ENCODE measurements at places on chromosomes 4 and X.

DNA sequence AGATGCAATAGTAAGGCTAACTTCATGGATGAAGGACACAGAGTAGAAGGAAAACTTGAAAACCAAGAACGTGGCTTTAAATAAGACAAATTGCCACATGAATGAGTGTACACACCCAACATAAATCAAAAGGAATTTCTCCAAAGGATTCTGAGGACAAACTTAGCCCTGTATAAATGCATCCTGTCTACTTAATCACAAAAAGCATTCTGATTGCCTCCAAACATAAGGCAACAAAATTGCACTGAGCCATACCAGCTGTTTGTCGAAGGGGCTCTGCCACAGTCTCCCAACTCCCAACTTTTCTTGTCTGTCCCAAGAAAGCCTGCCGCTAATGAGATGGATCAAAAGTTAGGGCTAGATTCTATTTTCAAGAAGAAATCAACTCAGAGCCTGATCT, 194.3 kb downstream of the SOWAHB start:
- peak; percentile 61 for DNase-seq

DNA sequence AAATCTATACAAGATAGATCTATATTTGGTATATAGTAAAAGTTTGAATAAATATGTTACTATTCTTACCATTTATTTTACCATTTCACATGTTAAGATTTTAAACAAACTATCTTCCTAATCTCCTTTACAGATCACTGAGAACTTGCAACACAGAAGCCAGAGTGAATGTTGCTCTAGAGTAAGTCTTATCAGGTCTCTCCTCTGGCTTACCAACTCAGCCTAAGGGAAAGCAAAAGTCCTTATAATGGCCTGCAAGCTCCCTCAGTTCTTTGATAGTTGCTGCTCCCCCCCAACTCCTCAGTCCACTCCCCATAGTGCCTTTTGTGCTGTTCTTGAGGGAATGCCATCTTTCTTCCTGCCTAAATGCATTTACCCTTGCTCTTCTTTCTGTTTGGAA, 25.7 kb upstream of the SLC7A11 start:
- no peak for DNase-seq

DNA sequence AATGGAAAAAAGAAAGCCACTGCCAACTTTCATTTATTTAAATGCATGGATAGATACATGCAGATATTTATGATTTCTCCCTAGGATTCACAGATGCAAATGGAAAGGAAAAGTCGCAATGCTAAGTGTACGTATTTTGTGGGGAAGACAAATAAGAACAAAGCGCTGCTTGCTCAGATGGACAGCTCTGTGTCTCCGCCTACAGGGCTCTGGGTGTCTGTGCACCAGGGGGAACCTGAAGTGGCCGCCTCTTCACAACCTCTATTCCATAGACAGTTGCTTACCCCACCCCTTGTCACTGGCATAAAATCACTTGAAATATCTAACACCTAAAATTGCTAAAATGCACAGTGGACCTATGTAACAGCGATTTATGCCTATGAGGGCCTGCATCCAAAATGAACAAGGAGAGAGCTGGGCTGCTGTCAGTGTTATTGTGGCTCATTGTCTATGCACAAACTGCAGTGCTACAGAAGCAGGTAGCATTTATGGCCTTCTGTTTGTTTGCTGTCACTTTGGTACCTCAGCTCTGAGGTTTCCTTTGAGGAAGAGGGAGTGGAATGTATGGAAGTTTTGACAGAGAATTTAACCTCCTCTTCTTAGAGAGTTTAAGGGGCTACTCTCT, 58.6 kb upstream of the PAGE1 start:
- DNase-seq: peak; percentile 19

- DNase-seq: no peak
Observed at GRCh38 chr4:184588893-184589292, 60.4 kb downstream of the CASP3 start.

- no peak for DNase-seq
Observed at GRCh38 chr4:4880492-4880891, 21.0 kb downstream of the MSX1 start.

DNA sequence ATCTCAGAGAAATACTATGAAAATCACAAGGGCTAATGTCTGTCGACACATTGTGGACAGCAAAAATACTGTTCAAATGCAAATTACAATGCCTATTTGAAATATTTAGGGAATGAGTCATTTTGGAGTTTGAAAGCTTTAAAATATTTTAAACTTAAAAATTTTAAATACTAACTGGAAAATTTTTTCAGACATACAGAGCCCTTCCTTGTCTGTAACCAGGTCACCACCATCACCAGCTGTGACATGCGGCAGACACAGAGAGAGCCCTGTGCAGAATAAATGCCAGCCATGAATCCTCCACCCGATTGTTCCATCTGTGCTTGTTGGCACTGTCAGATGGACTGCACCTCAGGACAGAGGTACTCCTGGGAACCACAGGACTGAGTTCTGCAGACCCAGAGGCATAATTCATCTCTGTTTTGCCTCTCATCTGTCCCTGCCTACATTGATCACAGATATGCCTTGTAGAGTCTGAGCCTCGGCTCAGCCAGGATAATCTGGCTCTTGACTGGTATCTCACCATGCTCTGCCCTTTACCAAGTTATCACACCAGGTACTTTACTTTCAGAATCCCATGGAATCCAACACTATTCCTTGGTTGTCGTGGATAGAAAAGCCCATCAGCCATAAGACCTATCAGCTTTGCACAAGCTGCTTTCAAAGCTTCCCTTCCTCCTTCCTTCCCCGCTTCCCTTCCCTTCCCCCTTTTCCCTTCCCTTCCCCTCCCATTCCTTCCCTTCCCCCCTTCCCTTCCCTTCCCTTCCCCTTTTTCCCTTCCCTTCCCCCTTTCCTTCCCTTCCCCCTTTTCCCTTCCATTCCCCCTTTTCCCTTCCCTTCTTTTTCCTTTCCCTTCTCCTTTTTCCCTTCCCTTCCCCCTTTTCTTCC, 67.2 kb downstream of the TBC1D9 start:
- DNase-seq: peak; percentile 34

- DNase-seq: no peak
Observed at GRCh38 chr4:24862073-24862751, 50.6 kb downstream of the CCDC149 start.

DNA sequence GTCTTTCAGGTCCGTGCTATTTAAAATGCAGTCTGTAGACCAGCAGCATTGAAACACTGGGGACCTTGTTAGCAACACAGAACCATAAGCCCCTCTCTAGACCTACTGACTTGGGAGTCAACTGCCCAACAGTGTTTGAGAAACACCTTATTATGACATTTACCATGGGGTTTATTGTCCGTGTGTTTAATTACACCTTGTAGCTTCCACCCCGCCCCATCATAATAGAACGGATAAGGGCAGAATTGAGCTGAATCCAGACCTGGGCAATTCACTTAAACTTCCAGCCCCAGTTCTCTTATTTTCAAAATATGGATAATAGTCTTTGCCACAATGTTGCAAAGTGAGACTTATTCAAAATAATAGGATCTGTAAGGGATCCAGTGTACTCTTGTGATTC, 30.6 kb upstream of the CLNK start:
- DNase-seq: no peak

- peak; percentile 12 for DNase-seq
Observed at GRCh38 chr4:85078016-85078415, 111.5 kb upstream of the WDFY3 start.

GRCh38 chrX:40773809-40774208, 38.5 kb upstream of the MED14 start:
- DNase-seq: peak; percentile 72

GRCh38 chrX:24577091-24577490, 70.1 kb downstream of the PCYT1B start:
- no peak for DNase-seq

Data from foreskin fibroblast (primary cell).